ENCODE measurements at places on chromosomes 7 and 10.

GRCh38 chr10:72001033-72001395 lies 36.8 kb downstream of the CHST3 start:
- DNase-seq: no peak

- DNase-seq: no peak
Measured at GRCh38 chr7:154472343-154472742, 420.1 kb downstream of the DPP6 start.

GRCh38 chr7:32115831-32116230 lies 45.6 kb upstream of the PDE1C start:
- no peak for DNase-seq

GRCh38 chr7:30660331-30661255 lies 21.7 kb downstream of the CRHR2 start:
- DNase-seq: no peak

- no peak for DNase-seq
Measured at GRCh38 chr10:101649525-101650085, 45.4 kb downstream of the FBXW4 start.

GRCh38 chr7:112481121-112481736 lies 438 bp downstream of the LSMEM1 start:
- no peak for DNase-seq

GRCh38 chr7:52257890-52258289 lies 777.5 kb upstream of the POM121L12 start:
- no peak for DNase-seq

GRCh38 chr7:42217053-42217452 lies 20.0 kb downstream of the GLI3 start:
- DNase-seq: no peak

DNA sequence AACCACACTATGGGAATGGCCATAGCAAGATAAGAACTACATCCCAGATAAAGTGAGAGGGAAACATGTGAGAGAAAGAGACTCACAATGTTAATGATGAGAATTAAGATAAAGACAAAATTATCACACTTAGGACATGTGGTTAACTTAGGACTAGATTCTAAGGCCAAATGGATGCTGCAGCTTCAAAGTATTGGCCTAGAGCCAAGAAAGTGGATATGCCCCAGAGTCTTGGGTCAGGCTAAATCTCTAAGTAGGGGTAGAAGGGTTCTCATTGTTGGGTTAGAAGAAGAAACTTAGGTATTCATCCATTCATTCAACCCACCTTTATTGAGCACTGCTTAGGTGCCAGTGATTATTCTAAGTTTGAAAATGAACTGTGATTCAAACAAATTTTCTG lies 818.0 kb downstream of the PHTF2 start:
- no peak for DNase-seq

DNA sequence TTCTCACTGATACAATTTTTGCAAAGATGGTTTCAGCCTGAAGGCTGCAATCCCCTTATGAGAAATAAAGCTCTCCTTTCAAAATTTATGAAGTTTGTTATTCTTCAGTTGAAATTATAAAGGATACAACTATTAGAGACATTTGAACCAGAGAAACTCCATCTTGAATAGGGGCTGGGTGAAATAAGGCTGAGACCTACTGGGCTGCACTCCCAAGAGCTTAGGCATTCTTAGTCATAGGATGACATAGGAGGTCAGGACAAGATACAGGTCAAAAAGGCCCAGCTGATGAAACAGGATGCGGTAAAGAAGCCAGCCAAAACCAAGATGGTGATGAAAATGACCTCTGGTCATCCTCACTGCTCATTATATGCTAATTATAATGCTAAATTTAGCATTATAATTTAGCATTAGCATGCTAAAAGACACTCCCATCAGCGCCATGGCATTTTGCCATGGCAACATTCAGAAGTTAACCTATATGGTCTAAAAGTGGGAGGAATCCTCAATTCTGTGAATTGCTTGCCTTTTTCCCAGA lies 22.4 kb upstream of the IFIT1B start:
- no peak for DNase-seq

DNA sequence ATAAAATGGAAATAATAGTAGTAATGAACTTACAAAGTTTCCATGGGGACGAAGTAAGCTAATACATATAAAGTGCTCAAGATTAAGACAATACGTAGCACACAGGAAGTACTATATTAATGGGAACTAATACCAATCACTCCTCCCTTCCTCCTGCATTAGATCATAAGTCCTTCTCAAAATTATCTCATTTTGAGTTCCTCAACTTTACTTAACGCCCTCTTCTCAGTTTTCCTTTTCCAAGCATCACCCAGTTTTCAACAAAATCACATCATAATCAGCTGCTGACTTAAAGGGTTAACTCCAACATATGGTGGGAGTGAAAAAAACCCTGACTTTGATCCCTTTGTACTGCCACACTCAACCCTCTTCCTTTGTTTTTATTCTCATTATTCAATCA lies 24.4 kb downstream of the JMJD1C start:
- no peak for DNase-seq

- DNase-seq: peak; percentile 34
Measured at GRCh38 chr7:100476903-100477870, 1.8 kb downstream of the TSC22D4 start.

GRCh38 chr7:151035026-151035717 lies 6.9 kb downstream of the ABCB8 start:
- no peak for DNase-seq

DNA sequence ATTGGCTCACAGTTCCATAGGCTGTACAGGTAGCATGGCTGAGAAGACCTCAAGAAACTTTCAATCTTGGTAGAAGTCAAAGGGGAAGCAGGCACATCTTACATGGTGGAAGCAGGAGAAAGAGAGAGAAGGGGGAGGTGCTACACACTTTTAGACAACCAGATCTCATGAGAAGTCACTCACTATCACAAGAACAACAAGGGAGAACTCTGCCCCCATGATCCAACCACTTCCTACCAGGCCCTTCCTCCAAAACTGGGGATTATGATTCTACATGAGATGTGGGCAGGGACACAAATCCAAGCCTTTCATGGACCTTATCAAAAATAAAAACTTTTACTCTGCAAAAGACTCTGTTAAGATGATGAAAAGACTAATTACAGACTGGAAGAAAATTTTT lies 183.2 kb upstream of the TRIM24 start:
- DNase-seq: no peak

- DNase-seq: no peak
Measured at GRCh38 chr7:25503306-25503705, 275.0 kb upstream of the NPVF start.
